Left renal pelvis (tissue), 4 donors: ENCODE measurements at places on chromosomes 13 and 19. TPM values are rescaled to one million over a fixed set of nuclear protein-coding genes. Genes with fewer than 3 reads are reported as not detected.

Gene C19orf85
- polyA plus RNA-seq = not detected

Gene FCAR
- 0.23 TPM for polyA plus RNA-seq

Gene SBSN
- polyA plus RNA-seq = not detected

DNA sequence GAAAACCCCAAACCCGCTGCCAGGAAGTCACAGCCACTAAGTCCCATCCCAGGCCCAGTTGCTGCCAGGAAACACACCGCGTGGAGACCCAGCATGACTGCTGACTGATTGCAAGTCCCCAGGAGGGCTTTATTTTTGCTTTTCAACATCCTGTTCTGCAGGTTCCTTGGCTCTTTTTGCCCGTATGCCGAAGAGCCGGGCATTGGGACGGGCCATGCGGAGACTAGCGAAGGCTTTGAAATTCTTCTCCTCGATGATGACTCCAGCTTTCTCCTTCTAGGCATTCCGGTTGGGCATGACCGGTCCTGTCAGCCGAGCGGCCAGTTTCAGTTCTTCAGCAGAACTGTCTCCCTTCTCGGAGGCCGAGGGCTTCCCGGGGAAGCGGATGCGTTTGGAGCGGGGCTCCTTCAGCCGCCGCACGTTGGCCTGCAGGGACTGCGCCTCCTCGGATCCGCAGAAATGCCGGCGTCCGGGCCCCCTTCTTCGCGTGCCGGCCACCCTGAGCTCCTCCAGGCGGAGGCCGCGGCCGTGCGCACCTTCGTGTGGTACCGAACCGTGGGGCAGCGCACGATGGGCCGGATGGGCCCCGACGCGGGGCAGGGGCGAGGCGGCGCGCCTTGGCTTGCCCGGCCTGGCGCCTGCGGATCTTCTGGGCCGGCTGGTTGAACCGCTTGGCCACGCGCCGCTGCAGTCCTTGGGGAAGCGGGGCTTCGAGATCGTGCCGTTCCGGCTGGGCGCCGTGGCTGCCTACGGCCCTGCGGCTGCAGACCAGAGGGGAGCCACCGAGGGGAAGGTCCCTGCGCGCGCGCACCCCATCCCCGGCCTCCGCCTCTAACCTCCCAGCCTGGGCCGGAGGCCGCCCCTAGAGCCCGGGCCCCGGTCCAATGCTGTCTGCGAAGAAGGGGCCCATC is 15.2 kb downstream of the ZSCAN5C start:
- no peak for DNase-seq

GRCh38 chr13:26926371-26926770 is 165.8 kb upstream of the GPR12 start:
- no peak for DNase-seq

- no peak for DNase-seq
Observed at GRCh38 chr13:102869948-102870676, 24.3 kb downstream of the ERCC5 start.

- no peak for DNase-seq
Observed at GRCh38 chr19:10424011-10424637, 3.8 kb downstream of the PDE4A start.

- DNase-seq = no peak
Observed at GRCh38 chr19:2140138-2140569, 11.2 kb downstream of the AP3D1 start.
